ENCODE measurements at places on chromosomes 4 and X.

DNA sequence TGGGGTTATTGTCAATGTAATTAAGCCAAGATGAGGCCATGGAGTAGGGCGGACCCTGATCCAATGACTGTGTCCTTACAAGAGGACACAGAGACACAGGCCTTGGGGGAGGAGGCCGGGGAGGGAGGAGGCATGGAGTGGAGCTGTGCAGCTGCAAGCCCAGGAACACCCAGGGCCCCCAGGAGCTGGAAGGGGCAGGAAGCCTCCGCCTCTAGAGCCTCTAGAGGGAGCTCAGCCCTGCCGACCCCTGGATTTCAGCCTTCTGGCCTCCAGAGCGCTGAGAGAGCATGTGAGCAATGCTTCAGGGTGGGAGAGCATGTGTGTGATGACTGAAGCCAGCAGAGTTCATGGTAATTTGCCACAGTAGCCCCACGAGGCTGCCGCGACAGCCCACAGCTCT is 234.6 kb downstream of the AFAP1 start:
- DNase-seq: no peak

- DNase-seq: no peak
These were observed 223.9 kb upstream of the ANKRD50 start for GRCh38 chr4:124936427-124936826.

- DNase-seq: no peak
These were observed 48.1 kb downstream of the SMC1A start for GRCh38 chrX:53374222-53374820.

DNA sequence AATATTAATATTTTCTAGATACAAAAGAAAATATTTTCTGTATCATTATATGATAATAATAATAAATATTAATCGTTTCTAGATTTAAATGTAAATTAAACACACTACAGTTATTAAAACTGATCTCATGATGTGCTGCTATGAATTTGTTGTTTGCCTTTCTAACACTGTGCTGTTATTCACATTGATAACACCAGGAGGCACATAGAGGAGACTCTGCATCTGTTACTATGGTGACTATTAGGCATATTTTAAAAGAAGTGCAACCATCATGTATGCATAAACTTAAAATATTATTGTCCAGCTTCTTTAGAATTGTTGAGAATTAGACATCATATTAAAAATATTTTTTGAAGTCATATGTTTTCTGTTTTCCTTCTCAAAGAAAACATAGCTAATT is 11.8 kb upstream of the PDGFC start:
- no peak for DNase-seq

- DNase-seq: no peak
These were observed 2.4 kb upstream of the L1CAM start for GRCh38 chrX:153888344-153888743.

GRCh38 chr4:72602396-72603376 is 33.7 kb upstream of the ADAMTS3 start:
- DNase-seq: no peak

DNA sequence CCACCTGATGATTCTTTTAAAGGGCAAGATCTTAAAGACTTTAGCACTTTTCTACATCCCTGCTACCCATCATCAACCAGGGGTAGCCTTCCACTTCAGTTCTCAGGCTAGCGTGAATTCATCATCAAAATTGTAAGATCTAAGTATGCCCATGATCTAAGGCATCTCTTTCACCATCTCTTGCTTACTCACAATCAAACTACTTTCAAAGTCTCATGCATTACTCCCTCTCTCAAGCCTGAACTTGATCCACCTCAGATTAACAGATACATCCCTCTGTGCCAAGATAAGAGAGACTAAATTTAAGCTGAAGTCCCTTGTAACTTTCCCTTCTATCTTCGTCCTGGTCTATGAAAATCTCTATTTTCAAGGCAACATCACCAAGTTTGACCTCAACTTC is 62.8 kb downstream of the DHX15 start:
- no peak for DNase-seq

DNA sequence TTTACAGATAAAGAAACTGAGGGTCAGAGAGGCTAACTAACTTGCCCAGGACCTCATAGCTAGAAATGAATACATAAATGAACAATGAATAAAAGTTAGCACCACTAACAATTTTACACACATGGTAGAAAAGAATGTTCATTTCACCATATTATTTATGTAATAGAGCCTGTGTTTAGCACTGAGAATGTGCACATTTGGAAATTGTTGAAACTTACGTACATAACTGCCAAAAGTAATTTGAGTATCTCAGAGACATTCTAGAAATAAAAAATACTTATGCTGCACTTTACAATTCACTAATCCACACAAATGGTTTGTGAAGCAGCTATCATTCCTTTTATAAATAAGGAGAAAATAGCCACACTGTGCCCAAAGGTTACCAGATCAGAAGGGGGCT is 9.9 kb downstream of the CASK start:
- no peak for DNase-seq

- DNase-seq: no peak
These were observed 52.4 kb downstream of the DDX3X start for GRCh38 chrX:41386222-41386990.

- DNase-seq: no peak
These were observed 328.5 kb upstream of the FGF16 start for GRCh38 chrX:77118686-77119085.

- DNase-seq: no peak
These were observed 564 bp downstream of the PGK1 start for GRCh38 chrX:78104447-78105176.

- DNase-seq: no peak
These were observed 200.0 kb downstream of the TBCK start for GRCh38 chr4:106116025-106116424.

DNA sequence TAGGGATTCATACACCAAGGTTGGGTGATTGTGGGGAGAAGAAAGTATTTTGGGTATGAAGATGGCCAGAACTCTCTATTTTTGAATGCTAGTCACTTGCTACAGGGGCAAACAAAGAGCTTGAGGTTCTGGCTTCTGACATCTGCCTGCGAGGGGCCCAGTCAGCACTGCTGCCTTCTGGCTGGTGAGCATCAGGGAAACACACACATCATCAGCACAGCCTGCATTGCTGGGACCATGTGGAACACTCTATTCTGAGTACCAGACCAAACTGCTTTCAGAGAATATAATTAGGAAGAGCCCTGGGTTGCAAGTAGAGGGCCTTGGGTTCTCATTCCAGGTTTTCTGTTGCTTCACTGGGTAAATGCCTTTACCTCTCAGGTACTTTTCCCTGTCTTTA is 14.1 kb downstream of the TRPC5 start:
- DNase-seq: no peak

GRCh38 chrX:138709886-138710791 is 1.4 kb downstream of the FGF13 start:
- no peak for DNase-seq

DNA sequence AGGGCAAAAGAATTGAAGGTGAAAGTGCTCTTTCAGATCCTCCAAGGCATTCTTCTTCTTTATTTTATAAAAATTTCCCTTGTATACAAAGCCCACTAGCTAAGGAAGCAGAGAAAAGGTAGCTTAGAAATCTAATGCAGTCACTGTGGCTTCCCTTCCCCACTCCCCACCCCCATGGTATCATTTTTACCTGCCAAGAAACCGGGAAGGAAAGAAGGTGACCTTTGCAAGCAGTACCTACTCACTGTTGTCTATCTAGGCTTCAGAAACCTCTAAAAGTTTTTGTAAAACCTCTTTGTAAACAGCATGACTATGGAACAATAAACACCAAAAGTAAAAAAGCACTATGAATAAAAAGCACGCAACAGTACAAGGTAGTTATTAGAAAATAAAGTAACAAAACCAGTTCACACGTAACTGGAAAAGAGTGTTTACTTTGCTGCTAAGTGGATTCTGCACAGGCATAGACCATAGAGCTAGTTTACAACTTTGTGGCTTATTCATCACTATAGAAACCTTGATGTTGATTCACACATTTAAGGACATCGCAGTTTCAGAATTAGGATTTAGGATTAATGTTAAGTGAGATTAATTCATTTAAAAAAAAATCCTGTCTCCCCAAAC is 109.6 kb upstream of the FTHL17 start:
- no peak for DNase-seq

GRCh38 chr4:147285751-147286150 is 195.1 kb upstream of the EDNRA start:
- DNase-seq: no peak

- no peak for DNase-seq
These were observed 104.5 kb downstream of the SHISA3 start for GRCh38 chr4:42501624-42502401.

All from iPS DF 6.9 (cell line).